ENCODE measurements at places on chromosomes 7 and 10.
A peak's percentile ranks its signal among the peaks of the same experiment; 100 is the strongest.

- DNase-seq = peak; percentile 19
Observed at GRCh38 chr10:87054373-87055295, 34.5 kb downstream of the FAM25A start.

GRCh38 chr7:94512735-94513564, 3.3 kb downstream of the CASD1 start:
- no peak for DNase-seq

GRCh38 chr10:30186371-30186875, 127.0 kb upstream of the JCAD start:
- DNase-seq = no peak

DNA sequence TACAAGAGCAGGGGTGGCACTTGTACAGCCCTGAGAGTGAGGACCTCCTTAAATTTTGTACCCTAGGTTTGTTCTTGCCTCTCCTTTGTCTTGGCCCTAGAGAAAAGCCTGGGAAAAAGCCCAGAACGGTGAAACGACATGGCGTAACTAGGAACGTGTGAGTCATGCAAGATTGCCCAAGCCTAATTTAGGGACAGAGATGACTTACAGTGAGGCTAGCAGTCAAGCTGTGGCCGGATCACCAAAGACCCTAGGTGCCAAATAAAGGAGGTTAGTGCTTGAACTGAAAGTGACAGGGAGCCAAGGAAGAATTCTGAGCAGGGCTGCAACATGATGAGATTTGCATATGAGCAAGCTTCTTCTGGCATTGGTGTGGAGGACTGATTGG, 25.1 kb downstream of the TBXAS1 start:
- DNase-seq = no peak

- DNase-seq = no peak
Observed at GRCh38 chr7:52537051-52537450, 498.4 kb upstream of the POM121L12 start.

- DNase-seq = no peak
Observed at GRCh38 chr7:25522727-25523126, 294.4 kb upstream of the NPVF start.

DNA sequence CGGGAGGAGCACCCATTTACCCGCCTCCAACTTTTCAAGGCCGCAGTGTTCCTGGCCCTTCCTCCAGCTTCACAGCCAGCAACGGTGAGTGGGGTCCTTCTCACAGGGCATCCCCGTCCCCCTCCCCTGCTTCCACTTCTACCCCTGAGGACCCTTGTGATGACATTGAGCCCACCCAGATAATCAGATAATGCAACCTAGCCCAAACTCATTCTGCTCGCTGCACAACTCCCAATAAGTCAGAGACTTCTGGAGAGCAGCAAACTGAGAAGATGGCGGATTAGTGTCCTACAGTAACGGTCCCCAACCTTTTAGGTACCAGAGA, 74.5 kb downstream of the OAT start:
- DNase-seq = no peak

All from GM13977 (cell line).